ENCODE measurements at places on chromosomes 11 and 22.

DNA sequence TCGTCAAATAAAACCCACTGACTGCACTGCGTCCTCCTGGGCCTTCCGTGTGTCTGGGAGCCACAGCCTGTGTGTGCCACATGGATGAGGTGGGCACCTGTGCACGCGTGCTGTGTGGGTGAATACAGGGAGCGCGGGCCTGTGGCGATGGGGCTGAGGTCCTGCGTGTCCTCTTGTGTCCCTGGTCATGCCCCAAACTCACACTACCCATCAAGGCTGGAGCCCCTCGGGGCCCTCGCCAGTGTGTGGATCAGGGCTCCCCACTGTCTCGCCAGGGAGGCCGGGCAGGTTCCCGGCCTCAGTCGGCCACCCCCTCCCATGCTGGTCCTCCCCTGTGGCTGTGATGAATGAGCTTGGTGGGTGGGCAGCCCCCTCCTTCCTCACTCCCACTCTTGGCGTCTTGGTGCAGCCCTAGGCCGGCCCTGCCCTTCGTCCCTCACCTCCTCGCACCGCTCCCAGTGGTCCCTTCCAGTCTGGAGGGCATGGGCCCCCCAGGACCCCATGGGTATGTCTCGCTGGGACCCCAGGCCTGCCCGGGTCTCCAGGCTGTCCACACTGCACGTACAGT is 707 bp upstream of the CD151 start:
- DNase-seq: no peak

DNA sequence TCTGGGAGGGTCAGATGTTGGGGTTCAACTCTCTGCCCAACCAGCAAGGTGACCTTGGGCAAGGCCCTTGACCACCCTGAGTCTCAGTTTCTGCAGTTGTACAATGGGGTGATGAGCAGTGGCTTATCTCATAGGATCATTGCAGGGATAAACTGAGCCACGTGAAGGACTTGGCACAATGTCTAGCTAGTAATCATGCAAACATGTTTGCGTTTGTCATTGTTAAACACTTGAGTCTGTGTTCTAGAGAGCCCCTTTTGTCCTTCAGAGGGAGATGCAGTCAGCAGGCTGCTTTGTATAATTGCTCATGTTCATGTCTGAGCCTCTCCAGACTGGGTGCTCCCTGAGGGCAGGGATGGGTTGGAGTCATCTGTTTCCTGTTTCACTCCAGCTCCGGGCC is 15.8 kb downstream of the CD82 start:
- DNase-seq: no peak

DNA sequence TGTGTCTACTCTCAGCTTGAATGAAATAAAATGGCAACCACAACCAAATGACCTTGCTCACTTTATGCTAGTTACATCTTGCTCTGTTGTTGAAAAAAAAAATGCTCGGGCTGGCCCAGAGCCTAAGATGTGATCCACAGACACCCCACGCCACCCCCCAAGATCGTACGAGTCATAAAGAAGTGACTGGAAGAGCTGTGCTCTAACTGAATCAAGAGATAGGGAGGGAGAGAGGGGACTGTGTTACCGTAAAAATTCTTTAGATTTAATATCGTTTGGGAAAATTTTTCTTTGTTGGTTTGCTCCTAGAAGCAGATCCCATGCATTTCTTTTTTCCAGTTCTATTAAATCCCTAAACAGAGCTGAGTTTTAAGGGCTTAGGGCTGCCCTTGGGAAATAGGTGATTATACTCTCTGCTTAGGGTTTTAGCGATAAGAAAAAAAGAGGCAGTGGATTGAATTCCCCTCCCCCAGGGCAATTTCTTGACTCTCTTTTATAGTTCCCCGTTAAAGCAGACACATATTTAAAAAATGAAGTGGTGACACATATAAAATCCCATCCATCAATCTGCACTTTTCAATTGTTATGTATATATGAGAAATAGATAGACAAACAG is 14.5 kb downstream of the MAML2 start:
- DNase-seq: no peak

- no peak for DNase-seq
Observed at GRCh38 chr11:1597331-1597993, 632 bp downstream of the KRTAP5-2 start.

GRCh38 chr22:35539487-35539886 is 1.1 kb upstream of the RASD2 start:
- no peak for DNase-seq

GRCh38 chr11:72102162-72102561 is 935 bp downstream of the LAMTOR1 start:
- DNase-seq: no peak

- DNase-seq: no peak
Observed at GRCh38 chr11:116457336-116458007, 315.3 kb downstream of the BUD13 start.

GRCh38 chr11:77212314-77213007 is 84.4 kb downstream of the MYO7A start:
- no peak for DNase-seq

- no peak for DNase-seq
Observed at GRCh38 chr11:9313648-9314290, 624 bp downstream of the TMEM41B start.

GRCh38 chr11:12728417-12728816 is 54.2 kb downstream of the TEAD1 start:
- DNase-seq: no peak

GRCh38 chr11:8683115-8683807 is 669 bp downstream of the RPL27A start:
- DNase-seq: no peak

DNA sequence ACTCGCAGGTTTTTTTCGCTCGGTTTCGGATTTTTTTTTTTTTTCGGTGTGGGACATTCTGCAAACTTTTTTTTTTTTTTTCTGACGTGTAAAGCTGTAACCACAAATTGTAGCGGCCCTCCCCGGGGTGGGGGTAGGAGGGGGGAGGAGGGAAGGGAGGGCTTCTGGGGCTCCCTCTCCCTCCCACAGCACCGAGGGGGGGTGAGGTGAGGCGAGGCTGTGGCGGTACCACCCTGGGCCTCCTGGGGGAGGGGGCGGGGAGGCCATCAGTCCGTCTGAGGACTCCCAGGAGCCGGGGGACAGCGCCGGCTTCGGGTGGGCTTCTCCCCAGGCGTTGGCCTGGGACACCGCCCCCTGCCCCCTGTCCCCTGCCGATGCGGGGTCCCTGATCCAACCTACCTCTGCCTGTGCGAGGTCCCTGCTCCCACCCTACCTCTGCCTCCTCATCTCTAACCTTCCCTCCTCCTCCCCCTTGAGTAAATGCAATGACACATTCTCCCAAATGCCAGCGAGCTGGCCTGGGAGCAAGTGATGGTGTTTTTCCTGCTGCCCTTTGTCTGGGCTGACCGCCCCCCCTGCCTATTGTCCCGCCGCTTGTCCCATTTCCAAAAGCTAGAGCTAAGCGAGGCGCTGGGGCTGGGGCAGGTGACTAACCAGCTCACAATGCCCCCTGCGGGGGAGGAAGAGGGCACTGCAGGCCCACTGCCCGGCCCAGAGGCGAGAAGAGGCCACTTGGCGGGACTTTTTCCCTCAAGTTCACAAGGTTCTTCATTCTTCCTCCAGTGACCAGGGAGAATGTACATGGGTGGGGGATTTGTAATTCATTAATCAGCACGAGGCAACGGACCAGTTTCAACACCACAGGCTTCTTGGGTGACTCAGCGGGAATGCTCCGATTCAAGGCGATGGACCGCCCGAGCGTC is 511 bp upstream of the CLCF1 start:
- peak; percentile 64 for DNase-seq

GRCh38 chr11:121800731-121801393 is 315.2 kb downstream of the BLID start:
- DNase-seq: no peak

DNA sequence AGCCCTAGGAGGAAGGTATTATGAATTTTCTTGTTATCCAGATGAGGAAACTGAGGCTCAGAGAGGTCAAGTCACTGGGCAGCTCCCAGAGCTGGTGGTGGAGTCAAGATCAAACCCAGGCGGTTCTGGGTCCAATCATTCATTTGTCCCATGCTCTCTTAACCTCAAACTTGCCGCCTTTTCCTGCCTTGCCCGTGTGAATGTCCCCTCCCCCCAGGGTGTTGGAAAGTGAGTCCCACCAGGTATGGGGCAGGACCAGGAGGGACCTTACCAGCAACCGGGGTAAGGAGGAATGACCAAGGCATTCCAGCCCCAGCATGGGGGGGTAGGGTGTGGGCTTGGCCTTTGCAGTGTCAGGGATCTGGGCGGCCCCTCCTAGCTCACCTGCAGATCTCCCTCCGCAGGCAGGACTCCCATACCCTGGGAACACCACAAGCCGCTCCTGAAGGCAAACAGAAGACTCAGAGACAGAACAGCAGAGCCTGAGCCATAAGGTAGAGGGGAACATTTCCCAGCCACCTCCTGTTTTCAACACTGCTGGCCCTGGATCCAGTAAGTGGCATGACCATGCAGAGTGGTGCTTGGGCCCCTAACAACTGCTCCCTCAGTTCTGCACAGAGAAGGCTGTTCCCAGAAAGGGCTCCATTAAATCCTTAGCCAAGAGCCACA is 41.2 kb upstream of the SYT7 start:
- no peak for DNase-seq

GRCh38 chr22:42418811-42419242 is 13.4 kb downstream of the NFAM1 start:
- no peak for DNase-seq

- DNase-seq: no peak
Observed at GRCh38 chr11:71158936-71159335, 93.4 kb downstream of the SHANK2 start.

DNA sequence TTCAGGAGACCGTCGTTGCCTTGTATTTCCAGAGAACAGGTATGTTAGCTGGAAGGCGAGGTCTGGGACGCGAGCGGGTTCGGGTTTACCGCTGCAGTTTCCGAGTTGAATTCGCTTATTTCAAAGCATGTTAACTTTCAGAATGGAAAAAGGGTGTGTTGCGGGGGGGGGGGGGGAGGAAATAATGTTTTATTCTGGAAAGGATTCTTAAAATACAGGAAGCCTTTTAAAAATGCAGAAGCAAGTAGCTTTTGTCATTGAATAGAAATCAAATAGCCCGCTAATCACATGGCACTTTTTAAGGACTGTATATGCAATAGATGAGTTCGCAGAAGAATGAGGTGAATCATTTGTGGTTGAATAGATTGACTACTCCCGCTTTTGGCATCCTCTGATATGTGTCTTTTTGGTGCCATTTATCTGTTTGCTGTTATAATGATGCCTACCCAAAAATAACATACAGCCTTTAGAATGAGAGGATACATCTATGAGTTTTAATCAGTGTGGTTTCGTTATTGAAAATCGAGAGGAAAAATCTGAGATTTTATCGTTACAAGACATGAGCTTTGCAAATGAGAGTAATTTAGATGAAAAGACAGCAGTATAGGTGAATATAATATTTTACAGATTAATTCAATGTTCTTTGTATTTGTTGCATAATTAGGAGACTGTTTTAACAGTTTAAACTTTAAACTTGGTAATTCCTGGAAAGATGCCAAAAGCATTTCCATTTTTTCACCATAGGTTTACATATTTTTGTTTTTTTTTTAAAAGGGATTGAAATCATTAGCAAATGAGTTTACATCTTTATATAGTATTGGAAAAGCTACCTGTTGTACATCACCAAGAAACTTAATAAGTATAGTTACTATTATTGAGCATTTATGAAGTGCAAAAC is 1.7 kb downstream of the PDE3B start:
- peak; percentile 18 for DNase-seq
